GM12892 (cell line): ENCODE measurements at places on chromosomes 7 and 10.

- no peak for DNase-seq
Observed at GRCh38 chr7:74625446-74625845, 32.1 kb upstream of the GTF2I start.

DNA sequence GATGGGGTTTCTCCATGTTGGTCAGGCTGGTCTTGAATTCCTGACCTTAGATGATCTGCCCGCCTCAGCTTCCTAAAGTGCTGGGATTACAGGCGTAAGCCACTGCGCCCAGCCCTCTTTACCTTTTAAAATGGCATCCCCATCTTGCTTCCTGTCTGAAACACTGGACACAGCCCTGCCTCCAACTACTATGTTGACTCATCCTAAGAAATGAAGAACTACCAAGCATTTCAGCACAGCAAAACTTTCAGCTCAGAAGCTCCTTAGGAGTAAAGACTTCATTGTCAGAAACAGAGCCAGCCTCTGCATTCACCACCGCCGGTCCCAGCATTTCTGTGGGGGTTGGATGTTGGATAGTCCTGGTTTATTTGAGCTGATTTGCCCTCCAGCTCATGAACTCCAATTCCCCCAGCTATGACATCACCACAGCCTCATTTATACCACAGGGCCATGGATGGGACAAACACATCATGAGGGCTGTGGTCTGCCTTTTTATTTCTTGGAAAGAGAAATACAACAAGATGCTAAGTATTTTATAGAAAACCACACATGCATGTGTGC, 123.5 kb downstream of the ADCY1 start:
- no peak for DNase-seq

GRCh38 chr10:15856328-15857015, 3.8 kb downstream of the MINDY3 start:
- no peak for DNase-seq

- DNase-seq = no peak
Observed at GRCh38 chr10:111158595-111158994, 81.8 kb downstream of the ADRA2A start.
